ENCODE measurements at places on chromosomes 3 and 15. TPM values are rescaled to one million over a fixed set of nuclear protein-coding genes. Genes with fewer than 3 reads are reported as not detected.

FAM81A gene
- total RNA-seq = 0.04 TPM

TRIM42 gene
- not detected for total RNA-seq

RCN2 gene
- total RNA-seq = 74.5 TPM

KNL1 gene
- total RNA-seq = 23.4 TPM

SLC6A11 gene
- total RNA-seq = 6.7 TPM

TF gene
- total RNA-seq = 0.27 TPM

RYR3 gene
- total RNA-seq = not detected

ECE2 gene
- total RNA-seq = not detected

PPP1R14D gene
- total RNA-seq = not detected

CEP152 gene
- total RNA-seq = 5.0 TPM

MUC13 gene
- total RNA-seq = not detected

KNG1 gene
- total RNA-seq = not detected

GP5 gene
- not detected for total RNA-seq

ZNF662 gene
- 1.0 TPM for total RNA-seq

ABHD10 gene
- total RNA-seq = 24.5 TPM

CLDN11 gene
- total RNA-seq = 3.4 TPM

SOX14 gene
- total RNA-seq = not detected

ZNF35 gene
- total RNA-seq = 8.7 TPM

A4GNT gene
- total RNA-seq = not detected

SPINK8 gene
- not detected for total RNA-seq

CATSPER2 gene
- 0.78 TPM for total RNA-seq

ZNF445 gene
- 2.0 TPM for total RNA-seq

CORO2B gene
- total RNA-seq = 1.0 TPM

CCR8 gene
- not detected for total RNA-seq

CPLX3 gene
- total RNA-seq = not detected

XCR1 gene
- total RNA-seq = not detected

NEO1 gene
- 8.5 TPM for total RNA-seq

ANKDD1A gene
- 0.47 TPM for total RNA-seq

NTRK3 gene
- not detected for total RNA-seq

CCDC33 gene
- total RNA-seq = not detected

GOLGA6L9 gene
- total RNA-seq = 0.78 TPM

CACNA2D3 gene
- total RNA-seq = not detected

IGDCC3 gene
- total RNA-seq = not detected

FMN1 gene
- total RNA-seq = 0.23 TPM

CHRM5 gene
- total RNA-seq = not detected

NMB gene
- 9.1 TPM for total RNA-seq

CX3CR1 gene
- not detected for total RNA-seq

ARPP21 gene
- total RNA-seq = not detected

SEMA5B gene
- not detected for total RNA-seq

ACTC1 gene
- total RNA-seq = not detected

NUP210 gene
- total RNA-seq = 0.04 TPM

PRTG gene
- total RNA-seq = not detected

C3orf20 gene
- not detected for total RNA-seq

ARHGEF3 gene
- 9.5 TPM for total RNA-seq

SERINC4 gene
- not detected for total RNA-seq

CHAC1 gene
- total RNA-seq = 20.5 TPM

DNAJA4 gene
- 3.2 TPM for total RNA-seq

P2RY1 gene
- 2.0 TPM for total RNA-seq

CAPN3 gene
- total RNA-seq = 1.6 TPM

IQGAP1 gene
- 153 TPM for total RNA-seq

RHCG gene
- total RNA-seq = 22.8 TPM

MFSD1 gene
- total RNA-seq = 30.5 TPM

SLC15A2 gene
- total RNA-seq = 2.2 TPM

XIRP1 gene
- total RNA-seq = not detected

ATP13A4 gene
- not detected for total RNA-seq

ITIH3 gene
- not detected for total RNA-seq

C3orf52 gene
- 3.6 TPM for total RNA-seq

TGFBR2 gene
- total RNA-seq = 99.7 TPM

All from hair follicular keratinocyte (primary cell).